ENCODE measurements at places on chromosomes 4 and X.

DNA sequence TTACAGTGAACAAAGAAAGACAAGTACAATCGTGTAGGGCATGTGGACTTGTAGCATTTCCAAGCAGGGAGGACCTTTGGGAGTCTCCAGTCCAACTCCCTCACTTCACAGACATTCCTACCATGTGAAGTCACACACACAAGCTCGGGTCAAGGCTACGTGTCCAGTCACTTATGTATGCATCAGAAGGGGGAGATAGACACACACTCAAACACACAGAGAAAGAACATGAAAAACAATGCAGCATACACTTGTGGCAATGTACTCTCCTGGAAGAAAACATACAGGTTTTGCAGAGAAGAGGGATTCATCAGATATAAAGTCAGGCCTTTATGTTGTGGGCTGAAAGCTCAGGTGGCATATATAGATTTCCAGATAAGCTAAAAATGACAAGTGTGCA is 136.1 kb upstream of the MID1 start:
- DNase-seq = peak; percentile 90

GRCh38 chrX:8235026-8235425 is 64.0 kb upstream of the VCX2 start:
- peak; percentile 44 for DNase-seq

GRCh38 chr4:8762951-8763735 is 108.5 kb downstream of the HMX1 start:
- no peak for DNase-seq

DNA sequence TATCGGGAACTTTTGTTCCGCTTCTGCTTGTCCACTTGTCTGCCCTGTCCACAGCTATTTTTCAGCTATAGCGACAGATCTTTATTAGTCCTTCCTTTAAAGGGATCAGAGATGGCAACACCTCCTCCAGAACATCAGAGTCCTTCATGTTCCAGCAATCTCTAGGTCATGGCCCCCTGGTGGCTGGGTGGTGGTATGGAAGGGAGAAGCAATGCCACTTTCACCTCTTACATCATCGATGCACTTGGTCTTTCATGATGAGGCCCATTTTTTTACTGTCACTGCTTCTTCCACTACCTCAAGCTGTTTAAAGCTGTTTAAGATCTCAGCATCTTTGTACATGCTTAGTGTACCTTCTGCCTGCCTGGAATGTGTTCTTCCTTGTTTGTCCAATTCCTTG is 106.7 kb downstream of the ARHGAP6 start:
- DNase-seq = no peak

GRCh38 chrX:22360129-22360528 is 87.4 kb downstream of the CBLL2 start:
- DNase-seq = no peak

GRCh38 chr4:128386761-128387599 is 99.4 kb upstream of the PGRMC2 start:
- peak; percentile 99 for DNase-seq

GRCh38 chr4:151887031-151887815 is 126.4 kb upstream of the GATB start:
- DNase-seq = peak; percentile 7

GRCh38 chr4:150679765-150680343 is 97.9 kb downstream of the MAB21L2 start:
- peak; percentile 51 for DNase-seq

DNA sequence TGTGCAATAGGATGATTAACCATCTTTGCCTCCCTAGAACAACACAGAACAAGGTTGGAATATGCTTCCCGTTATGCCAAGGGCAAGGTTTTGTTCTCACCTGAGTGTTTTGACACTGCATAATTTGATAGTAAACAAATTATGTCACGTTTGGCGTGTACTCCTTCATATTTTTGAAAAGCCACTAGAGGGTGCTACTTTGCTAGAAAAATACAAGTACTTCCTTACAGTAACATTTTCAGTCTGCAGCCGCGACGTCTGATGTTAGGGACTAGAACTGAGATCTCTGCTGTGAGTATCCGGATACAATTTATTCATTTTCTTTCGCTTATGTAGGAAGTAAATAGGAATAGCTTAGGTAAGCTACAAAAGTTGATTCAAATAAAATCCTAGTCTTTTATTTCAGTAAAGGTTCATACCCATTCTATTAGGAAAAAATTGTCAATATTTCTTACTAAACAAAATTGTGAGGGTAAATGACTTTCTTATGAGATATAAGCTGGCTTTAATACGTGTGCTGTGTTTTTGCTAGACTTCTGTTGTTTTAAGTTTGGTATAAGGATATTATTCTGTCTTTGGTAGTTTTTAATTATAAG is 181.1 kb upstream of the WDFY3 start:
- DNase-seq = peak; percentile 73

DNA sequence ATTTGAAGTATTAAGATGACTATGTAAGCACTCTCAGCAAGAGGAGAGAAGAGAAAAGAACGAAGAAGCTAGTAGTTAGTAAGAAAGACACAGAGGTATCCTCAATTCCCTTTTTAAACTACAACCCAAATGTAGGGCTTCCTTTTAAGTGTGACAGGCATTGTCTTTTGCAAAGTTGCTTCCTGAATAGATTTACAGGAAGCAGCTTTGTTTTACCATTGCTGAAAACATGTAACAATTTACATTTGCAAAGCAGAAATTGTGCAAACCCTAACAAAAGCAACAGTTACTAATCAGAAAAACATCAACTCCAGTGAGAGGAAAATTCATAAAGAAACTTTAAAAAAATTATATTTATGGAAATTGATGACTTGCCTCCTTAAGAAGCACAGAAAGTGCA is 96.4 kb downstream of the FAM13A start:
- no peak for DNase-seq

GRCh38 chr4:2303121-2303685 is 41.3 kb upstream of the MXD4 start:
- DNase-seq = no peak

GRCh38 chr4:75675004-75675531 is 1.9 kb upstream of the G3BP2 start:
- DNase-seq = no peak

- DNase-seq = peak; percentile 7
Observed at GRCh38 chrX:110042496-110042895, 39.6 kb downstream of the TMEM164 start.

- DNase-seq = no peak
Observed at GRCh38 chr4:25844961-25845712, 17.7 kb downstream of the SEL1L3 start.

- DNase-seq = no peak
Observed at GRCh38 chrX:7889135-7889534, 38.1 kb downstream of the PNPLA4 start.

DNA sequence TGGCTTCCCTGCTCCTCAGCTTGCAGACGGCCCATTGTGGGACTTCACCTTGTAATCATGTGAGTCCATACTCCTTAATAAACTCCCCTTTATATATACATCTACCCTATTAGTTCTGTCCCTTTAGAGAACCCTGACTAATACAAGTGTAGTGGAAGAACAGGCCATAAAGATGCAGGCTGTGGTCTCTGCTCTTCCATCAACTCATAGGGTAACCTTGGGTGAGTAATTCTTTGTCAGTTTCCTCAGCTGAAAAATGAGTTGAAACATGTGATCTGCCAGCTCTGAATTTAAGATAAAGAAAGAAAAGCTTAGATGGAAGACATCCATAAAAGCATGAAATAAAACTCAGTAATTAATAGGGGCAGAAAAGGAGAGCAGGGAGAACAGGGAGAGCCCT is 103.6 kb downstream of the ENOX2 start:
- DNase-seq = peak; percentile 39

DNA sequence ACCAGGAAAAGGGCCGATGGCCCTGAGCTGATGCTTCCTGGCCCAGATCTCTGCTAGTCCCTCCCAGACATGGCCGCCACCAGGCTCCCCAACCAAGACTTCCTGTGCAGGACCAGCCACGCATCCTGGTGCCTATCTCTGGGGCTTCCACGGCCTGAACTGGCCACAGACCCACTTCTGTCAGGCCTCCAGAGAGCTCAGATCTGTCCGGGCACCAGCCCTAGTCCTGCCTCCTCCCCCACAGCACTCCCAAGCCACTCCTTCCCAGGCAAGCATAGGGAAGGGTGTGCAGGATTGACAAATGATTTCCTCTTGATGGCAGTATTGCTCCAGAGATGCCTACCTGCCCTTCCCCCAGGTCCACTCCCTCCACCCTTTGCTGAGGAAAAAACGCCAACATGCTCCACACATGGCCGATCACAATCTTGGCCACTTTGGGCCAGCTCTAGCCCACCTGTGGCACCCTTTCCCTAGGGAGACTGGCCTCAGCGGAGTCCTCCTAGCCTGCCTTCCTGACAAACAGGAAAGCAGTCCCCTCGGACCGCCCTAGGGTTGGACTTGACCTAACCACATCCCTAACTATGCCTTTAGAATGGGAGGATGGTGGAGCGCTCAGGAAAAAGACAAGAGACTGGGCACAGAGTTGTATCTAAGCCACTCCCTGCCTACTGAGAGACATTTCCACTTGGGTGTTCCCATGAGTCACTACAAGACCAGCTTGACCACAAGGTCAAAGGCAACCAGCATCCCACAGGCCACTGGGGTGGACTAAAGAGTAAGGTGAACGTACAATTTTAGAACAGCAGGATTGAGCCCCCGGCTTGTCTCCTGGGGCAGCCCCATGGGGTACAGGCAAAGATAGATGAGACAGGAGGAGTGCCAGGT is 277.5 kb upstream of the AGTR2 start:
- no peak for DNase-seq

- peak; percentile 90 for DNase-seq
Observed at GRCh38 chr4:139295206-139295941, 5.9 kb upstream of the NAA15 start.

DNA sequence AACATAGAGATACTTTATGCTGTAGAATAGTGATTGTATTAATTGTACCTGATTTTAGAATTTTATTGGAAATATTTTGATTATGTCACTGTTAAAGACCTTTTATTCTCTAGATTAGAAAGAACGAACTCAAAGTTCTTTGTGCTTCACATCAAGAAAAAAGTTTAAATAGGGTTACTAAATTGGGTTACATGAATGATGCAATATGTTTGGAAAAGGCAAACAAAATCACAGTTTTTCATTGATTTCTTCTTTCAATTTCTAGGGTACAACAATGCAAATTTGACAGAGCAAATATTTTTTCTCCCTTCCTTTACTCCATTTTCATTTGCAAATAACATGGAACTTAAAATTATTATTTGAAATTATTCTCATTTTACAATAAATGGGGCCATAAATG is 24.0 kb upstream of the ANKRD50 start:
- no peak for DNase-seq

- no peak for DNase-seq
Observed at GRCh38 chr4:121191361-121191760, 27.2 kb upstream of the TNIP3 start.

DNA sequence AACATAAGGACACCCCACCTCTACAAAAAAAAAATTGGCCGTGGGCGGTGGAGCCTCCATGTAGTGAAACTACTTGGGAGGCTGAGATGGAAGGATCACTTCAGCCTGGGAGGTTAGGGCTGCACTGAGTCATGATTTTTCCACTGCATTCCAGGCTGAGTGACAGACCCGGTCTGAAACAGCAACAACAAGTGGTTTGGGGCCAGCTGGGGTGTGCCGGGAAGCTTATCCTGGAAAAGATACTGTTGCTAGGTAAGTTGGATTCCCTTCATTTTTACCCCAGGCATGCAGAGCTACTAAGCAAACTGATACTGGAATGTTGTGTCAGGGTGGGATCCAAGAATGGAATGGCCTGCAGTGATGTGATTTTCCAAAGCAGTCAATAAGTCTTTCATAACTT is 57.0 kb downstream of the XAGE2 start:
- peak; percentile 66 for DNase-seq

DNA sequence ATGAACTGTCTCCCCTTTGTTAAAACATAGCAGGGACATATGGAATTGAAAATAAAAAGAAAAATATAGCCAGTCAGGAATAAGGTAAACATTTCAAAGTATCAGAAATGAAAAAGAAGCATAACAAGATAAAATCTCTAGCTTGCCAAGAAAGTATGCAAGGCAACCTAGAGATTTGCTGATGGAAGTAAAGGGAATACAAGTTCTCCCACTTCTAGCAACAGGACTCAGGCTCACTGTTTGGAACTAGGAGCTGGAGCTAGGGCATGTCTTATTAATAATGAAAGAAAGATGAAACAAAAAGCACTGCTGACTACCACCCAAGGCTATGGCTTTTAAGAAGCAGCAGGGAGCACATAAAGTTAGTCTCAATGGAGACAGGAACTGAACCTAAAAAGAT is 18.2 kb downstream of the ANKRD50 start:
- no peak for DNase-seq

GRCh38 chr4:76558396-76559235 is 123.6 kb downstream of the SHROOM3 start:
- DNase-seq = peak; percentile 88

DNA sequence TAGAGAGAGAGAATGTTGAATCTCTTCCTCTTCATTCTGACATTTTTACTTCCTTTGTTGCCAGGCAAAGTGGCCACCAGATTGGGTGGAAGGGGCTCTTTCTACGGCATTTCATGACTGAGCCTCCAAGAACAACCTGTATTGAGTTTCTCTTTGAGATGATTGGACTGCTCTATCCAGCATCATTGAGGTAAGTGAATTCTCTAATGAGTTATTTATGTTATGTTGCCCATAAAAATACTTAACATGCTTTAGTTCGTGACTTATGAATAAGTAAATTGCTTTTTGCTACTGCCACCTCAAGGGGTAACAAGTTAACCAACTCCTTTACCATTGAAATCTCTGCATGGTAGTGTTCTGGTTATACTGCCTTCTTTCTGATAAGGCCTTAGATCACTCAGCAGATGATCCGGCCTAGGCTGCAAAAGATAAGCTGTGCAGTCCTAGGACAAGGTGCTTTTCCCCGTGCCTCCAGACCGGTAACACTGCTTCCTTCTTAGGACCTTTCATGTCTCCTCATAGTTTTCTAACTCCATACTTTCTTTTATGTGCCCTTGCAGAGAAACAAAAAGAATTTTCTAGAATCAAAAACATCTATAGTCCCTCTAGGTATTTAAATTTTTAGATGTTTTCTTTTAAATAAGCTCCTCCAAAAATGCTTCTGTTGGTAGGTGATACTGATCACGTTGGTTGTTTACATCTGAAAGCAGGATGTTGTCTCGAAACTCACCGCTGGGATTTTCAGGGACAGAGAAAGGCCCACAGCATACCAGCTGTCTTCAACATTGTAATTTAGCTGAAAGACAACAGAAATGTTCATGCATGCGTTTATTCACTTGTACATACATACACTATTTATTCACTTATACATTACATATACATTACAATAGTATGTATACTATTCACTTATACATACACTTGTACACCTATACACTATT is 157.1 kb upstream of the RBPJ start:
- DNase-seq = no peak

- peak; percentile 86 for DNase-seq
Observed at GRCh38 chr4:76782837-76783236, 115.1 kb downstream of the SOWAHB start.

Measured in fibroblast of upper back skin (primary cell).